ENCODE measurements at places on chromosomes 2 and 18.

DNA sequence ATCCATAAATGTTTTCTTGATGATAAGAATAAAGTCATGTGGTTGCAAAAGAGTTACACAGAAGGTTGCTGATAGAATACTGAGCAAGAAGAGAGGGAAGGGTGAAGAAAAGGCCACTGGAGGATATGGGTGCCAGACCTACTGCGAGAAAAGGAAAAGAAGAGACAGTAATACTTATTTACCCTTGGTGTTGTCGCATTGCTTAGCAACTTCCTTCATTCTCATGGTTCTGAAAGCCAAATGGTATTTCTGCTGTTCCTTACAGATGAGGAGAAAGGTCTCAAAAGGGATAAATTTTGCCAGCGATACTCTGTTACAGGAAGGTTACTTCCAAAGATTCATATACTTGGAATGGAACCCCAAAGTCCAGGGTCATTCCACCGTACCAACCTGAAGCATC is 62.5 kb downstream of the LHCGR start:
- DNase-seq: no peak

- DNase-seq: peak; percentile 30
Observed at GRCh38 chr2:227411320-227411989, 23.7 kb upstream of the SCYGR1 start.

DNA sequence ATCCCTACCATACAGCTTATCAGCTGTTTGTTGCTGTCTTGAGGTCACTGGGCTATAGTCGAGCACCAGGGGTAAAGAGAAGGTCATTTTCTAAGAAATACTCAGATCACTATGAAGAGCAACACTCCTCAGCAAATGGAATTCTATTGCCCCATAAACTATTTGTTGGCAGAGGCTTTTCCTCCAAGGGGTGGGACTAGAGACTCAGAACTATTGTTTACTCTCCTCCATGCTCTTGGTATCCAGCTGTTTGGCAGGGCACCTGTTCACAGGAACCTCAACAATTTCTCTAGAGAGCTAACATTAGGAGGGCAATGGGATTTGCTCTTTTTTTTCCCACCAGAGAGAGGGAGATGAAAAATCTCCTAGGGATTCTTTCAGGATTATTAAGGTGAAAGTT is 249.1 kb upstream of the SPRED2 start:
- no peak for DNase-seq

DNA sequence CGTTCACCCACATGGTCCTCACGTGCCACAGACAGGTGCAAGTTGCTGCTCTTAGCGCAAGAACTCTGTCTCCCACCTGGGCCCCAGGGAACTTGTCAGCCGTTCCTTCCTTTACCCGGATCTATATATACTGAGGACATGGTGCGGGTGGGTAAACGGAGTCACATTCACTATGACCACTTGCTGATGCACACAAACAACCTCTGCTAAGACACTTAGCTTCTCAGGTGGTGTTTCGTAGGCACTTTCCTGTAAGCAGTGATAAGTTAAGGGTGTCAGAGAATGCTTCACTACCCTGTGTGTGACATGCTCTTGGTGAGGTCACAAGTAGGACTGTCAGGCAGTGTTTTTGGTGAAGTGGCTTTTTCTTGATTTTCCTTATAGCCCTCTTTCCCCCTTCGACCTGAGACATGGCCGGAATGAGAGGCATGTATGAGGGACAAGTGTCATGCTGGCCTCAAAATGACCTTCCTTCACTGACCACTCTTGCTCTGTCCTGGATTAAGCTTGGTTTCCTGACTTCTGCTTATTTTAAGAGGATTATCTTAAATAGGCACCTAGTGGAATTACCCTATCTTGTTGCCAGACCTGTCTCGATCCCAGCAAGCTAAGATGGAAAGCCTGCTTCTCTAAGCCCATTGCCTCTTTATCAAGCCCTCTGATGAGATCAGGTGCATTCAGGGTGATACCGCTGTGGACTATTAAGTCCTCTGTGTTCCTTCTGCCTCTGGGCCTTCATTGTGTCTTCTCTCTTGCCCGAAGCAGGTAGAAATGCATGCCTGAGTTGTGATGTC is 97.1 kb upstream of the CELF4 start:
- DNase-seq: no peak

DNA sequence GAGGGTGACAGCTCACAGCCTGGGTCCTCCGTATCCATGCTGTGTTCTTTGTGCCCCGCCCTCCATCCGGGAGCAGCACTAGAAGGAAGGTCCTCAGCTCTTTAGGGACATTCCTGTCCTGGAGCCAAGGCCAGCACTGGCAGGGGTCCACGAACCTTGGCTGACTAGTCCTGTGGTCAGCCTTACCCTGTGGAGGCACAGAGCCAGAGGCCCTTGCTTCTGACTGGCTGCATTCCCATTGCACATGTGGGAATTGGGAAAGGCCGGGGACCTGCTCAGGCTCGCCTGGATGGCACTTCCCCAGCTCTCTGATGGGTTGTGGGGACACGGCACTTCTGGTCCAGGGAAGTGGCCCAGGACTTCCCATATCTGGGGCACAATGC is 24.9 kb upstream of the RHOB start:
- no peak for DNase-seq

- DNase-seq: no peak
Observed at GRCh38 chr2:30871440-30871839, 64.2 kb upstream of the CAPN13 start.

DNA sequence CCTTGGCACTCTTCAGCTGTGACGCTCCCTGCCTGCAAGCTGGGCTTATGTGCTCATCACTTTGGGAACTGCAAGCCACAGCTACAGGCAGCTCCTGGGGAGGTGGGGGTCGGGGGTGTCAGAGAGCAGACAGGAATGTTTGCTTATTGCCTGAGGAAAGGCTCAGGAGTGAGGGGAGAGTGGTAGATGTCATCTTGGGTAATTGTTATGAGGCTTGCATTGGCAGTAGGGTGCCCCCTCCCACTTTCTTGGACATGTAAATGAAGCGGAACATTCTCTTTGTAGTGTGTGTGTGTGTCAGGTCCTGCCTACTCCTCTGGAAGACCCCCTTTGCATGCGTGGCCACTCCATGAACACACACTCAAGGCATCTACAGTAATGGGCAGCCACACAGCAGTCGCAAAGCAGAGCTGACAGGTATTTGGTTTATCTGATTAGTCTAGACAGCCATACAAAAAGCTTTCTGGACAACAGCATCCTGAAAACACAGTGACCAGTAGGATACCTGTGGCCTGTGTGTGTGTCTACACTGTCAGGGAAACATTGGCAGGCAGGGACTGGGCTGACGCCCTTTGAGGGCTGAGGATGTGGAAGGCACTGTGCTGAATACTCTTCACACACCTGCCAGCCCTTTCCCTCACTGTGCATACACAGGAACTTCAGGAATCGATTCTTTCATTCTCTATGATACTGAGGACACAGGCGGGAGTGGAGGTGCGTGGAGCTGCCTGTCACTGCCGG is 17.1 kb upstream of the MC2R start:
- no peak for DNase-seq
